SJSA1 (cell line): ENCODE measurements at places on chromosomes 7 and 10. TPM values are rescaled to one million over a fixed set of nuclear protein-coding genes. Genes with fewer than 3 reads are reported as not detected.

CH25H gene
- total RNA-seq, result 0.55 TPM in 1 of 2 replicates, not detected in the other

GJC3 gene
- total RNA-seq, result not detected in 2 replicates

DNA sequence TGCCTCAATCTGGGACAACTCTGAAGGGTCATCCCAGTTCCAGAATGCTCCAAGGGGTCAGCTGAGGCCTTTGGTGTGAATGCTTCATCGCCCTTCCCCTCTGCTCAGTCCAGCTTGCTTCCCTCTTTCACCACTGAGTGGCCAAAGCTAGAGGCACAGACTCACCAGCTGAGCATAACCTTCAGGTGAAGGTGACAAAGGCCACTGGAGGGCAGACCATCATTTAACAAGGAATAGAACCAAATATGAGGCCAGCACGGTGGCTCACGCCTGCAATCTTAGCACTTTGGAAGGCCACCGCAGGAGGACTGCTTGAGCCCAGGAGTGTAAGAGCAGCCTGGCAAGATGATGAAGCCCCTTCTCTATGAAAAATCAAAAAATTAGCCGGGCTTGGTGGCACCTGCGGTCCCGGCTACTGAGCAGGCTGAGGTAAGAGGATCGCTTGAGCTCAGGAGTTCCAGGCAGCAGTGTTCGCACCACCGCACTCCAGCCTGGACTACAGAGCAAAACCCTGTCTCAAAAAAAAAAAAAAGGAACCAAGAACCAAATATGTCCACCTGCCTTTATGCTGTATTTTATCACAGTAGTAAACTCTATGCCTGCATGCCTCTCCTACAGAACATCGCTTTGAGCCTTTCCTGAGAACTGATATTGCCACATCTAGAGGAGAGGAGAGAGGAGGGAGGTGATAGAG is 13.4 kb downstream of the PRKAG2 start:
- H3K4me1 ChIP-seq, result no peaks in the 10 kb centered on the region
- no peaks in the 10 kb centered on the region; the same call in 1 of the 2 replicates for H3K27me3 ChIP-seq
- no peak overlapping the region for H3K4me3 ChIP-seq
- H3K27ac ChIP-seq, result no peak overlapping the region
- no peak for DNase-seq
- no peaks in the 10 kb centered on the region for H3K36me3 ChIP-seq

DNA sequence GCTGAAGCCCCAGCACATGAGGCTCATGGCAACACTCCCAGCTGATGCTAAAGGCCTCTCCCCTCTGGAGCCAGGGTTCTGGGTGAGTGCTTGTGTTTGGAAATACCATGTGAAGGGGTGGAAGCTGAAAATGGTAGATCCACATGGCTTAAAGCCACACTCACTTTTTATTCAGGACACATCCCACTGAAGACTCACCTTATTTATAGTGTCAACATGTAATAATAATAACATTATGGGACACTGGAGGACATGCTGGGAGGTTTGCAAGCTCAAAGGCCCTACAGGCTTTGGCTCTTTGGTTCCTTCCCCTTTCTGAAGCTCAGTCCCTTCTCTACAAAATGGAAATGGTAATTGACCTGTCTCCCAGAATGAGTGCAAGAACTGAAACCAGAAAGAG is 318.0 kb downstream of the GRID1 start:
- H3K4me3 ChIP-seq, result no peak overlapping the region
- no peaks in the 10 kb centered on the region for H3K27me3 ChIP-seq
- H3K27ac ChIP-seq, result no peak overlapping the region
- no peaks in the 10 kb centered on the region for H3K36me3 ChIP-seq
- no peaks in the 10 kb centered on the region for H3K4me1 ChIP-seq
- no peak for DNase-seq

DNA sequence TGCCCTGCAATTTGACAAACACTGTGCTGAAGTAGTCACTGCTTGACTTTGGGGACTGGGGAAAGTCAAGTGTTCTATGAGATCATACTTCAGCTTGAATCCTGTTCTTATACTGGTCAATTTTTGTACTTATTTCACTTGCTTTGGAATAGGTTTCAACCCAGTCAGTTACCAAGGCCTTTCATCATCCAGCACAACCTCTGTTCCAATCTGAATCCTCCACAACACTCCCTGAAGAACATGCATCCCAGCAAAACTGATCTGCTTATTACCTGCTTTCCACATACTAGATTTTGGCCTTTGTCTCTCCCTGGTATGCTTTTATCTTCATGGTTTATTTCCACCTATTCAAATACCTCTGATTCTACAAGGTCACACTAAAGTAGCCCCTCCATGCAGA is 29.5 kb downstream of the DPY19L1 start:
- no peaks in the 10 kb centered on the region for H3K27me3 ChIP-seq
- no peak for DNase-seq
- peaks cover 6% of the 10 kb centered on the region for H3K36me3 ChIP-seq
